T-helper 9 cell (primary cell): ENCODE measurements at places on chromosomes 4 and X.
A peak's percentile ranks its signal among the peaks of the same experiment; 100 is the strongest.

DNA sequence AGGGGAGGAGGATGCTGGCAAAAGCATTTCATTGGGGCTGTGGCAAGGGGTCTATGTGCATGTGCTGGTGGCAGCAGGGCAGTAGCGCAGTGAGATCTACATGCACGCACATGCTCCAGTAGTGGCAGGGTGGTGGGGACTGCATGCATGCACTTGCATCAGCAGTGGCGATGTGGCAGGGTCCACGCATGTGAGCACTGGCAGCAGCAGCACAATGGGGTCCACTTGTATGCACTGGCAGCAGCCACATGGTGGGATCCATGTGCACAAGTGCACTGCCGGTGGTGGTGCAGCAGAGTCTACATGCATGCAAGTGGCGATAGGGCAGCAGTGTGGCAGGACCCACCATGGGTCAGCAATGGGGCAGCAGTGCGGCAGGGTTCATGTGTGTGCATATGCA is 233.1 kb downstream of the THOC2 start:
- no peak for DNase-seq

- peak; percentile 3 for DNase-seq
Measured at GRCh38 chr4:56976283-56976836, 1.0 kb downstream of the NOA1 start.

DNA sequence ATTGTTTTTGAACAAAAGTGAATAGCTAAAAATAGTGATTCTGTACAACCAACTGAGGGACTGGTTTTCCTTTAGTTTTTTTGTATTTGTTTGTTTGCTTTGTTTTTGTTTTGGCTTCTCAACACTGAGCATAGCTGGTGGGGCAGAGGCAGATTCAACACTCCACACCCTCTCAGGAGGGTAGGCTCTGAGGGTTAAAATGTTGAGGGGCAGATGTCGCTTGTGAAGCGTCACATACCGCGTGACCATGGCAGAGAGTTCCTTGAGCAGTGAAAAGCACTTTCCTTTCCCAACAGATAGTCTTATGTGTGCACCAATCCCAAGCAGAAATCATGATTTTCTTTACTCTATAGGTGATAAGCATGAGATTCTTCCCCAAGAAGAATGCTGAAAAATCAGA is 155.0 kb downstream of the PALLD start:
- DNase-seq = no peak

- DNase-seq = no peak
Measured at GRCh38 chr4:3835527-3836405, 69.6 kb downstream of the ADRA2C start.

DNA sequence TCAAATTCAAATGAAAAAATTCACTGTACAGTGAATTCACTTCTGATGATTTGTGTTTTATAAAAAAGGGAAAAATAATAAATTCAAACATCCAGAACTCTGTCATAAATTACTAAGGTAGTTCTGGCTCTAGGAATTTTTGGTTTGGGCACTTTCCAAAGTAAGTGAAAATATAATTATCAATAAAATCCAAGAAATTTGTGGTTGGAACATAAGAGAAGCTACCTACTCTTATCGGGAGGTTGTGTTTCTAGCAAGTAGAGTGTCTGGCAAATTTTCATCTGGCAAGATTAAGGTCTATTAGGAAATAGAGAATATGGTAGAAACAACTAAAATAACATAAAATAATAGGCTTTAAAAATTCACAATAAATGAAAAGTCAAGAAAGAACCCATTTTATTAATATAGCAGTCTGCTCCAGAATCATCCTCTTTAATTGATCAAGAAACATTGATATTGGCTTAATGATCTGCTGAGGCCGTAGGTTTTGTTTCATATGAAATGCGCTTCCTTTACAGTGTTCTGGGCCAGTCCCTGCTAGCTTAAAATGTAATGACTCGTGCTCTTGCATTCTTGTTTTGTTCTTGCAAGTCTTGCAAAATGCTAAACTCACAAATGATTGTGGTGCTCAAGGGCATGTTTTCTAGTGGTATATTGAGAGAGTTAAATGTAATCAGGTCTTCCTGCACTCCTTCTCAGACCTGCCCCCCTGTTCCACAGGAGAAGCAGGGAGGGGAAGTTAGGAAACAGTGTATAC is 331.4 kb downstream of the RAPGEF2 start:
- no peak for DNase-seq

DNA sequence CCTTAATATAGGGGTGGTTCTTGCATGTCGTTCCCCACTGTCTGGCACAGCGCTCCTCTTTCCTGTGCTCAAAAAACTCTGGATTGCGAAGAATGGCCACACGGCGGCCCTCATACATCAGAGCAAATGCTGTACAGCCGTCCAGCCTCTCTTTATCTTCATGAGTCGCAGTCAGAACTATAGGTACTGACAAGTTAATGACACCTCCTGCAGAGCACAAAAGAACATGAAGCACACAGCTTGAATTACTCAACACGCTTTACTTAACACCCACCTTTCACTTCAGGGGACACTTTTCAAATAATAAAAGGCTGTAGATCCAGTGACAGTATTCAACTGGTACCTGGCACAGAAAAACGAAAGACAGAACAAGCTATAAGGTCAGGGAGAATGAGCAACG is 65.3 kb downstream of the PAPSS1 start:
- no peak for DNase-seq

- no peak for DNase-seq
Measured at GRCh38 chr4:168151327-168151726, 59.0 kb downstream of the ANXA10 start.

GRCh38 chrX:55874807-55875206 is 157.3 kb downstream of the RRAGB start:
- no peak for DNase-seq

DNA sequence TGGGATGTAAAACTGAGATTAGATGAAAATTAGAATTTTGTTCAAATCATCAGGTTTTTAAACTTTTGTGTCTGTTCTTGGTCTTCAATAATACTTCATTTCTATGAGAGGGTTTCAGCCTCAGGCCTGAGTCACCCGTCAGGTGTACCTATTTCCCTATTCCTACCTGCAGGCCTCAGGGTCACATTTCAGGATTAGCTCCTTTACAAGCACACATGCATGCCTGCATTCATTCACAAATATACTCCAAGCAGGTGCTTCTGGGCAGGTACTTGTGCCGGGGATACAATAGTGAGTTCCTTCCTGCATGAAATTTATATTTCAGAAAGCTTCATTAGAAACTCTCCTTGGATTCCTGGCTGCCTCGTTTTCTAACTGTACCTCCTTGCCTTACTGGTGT is 114.9 kb downstream of the SHISA3 start:
- no peak for DNase-seq

- DNase-seq = no peak
Measured at GRCh38 chr4:162115333-162115732, 48.5 kb downstream of the FSTL5 start.

DNA sequence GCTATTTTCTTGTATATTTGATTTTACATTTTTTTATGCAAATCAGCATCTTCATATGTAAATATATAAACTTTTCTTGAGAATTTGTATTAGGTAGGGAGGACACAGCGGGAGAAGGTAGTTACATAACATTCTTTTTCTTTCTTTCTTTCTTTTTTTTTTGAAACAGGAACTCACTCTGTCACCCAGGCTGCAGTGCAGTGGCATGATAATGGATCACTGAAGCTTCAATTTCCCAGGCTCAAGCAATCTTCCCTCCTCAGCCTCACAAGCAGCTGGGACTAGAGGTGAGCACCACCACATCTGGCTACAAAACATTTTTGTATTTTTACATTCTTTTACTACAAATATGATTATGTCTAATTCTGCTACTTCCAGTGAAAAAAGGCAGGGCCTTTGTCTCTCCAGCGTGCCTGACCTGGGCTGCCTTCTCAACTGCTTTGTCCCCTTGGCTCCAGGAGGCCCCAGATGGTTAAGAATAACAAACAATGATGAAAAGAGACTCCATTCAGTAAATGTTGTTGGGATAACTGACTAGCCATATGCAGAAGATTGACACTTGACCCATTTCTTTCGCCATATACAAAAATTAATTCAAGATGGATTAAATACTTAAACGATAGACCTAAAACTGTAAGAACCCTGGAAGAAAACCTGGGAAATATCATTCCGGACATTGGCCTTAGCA is 46.5 kb upstream of the FAT4 start:
- DNase-seq = no peak

DNA sequence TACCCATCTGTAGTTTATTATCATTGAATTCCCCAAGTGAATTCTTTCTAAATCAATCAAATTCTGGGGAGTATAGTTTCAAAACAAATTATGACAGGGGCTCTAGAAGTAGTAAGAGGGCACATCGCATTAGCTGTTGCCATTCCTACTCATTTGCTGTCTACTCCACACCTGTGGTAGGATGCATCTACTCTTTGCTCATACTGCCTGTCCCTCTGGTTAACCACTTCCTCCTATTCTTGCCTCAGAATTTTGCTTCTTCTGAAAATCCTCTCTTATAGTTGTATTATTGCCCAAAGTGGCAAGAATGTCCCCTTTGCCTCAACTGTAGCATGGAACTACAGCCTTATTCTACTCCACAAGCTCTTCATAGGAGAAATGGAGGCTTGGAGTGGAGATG is 12.7 kb upstream of the DGKK start:
- DNase-seq = no peak

DNA sequence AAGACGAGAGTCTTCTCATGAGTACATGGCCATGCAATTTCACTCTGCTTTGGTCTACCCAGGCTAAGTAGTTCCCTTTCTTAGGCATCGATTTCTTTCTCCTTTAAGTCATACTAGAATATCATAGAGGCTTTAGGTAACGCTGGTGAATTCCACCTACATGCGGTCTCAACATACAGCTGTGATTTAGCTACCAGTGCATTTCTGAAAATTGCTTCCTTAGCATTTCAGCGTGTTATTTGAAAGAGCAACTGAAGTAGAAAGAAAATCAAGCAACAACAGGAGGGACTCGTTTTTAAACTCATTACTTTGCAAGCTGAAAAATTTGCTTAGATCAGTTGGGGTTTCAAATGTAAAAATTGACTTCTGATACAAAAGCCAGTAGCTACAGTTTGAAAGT is 48.1 kb upstream of the RASGEF1B start:
- DNase-seq = no peak

DNA sequence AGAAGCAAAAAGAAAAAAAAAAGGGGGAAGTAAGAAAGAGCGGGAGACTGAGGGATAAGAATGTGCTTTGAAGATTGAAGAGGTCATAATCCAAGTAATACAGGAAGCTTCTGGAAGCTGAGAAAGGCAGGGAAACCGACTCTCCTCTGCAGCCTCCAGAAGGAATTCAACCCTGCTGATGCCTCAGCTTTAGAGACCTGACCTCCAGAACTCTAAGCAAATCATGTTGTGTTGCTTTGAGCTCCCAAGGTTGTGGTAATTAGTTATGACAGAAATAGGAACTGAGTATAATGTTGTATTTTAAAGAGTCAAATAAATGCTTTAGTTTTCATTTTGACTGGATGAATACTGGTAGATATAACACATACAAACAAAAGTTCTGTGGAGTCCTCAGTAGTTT is 48.0 kb upstream of the FAT1 start:
- DNase-seq = no peak

DNA sequence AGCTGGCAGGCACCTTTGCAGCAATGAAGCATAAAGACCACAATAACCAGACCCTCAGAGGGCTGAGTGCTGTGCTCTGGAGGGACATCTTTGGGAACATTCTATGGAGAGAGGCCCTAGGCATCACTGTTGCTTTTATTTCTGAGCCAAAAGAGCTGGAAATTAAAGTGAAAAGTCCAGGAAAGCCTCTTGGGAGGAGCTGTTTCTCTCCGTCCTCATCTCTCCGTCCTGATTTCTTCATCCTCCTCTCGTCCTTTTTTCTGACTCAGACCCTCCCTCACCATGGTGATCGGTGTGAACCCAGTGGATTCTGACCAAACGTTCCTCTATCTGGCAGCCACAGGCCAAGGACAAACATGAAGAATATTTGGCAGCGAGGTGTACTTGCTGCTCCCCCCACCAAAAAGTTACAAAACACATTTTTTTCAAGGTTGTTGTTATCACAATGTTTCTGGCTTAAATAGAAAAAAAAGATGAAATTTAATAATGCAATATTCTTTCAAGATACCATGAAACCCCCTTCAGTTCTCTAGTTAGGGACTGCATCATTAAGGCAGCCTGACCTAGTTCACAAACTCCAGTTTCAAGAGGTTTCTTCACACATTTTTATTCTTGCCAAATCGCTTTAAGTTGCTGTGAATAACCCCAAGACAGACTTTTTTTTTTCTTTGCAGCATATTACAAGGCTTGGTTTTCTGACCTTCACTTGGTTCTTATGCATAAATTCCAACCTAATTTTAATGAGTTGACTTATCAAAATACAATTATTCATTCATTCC is 80.2 kb downstream of the SCD5 start:
- no peak for DNase-seq

DNA sequence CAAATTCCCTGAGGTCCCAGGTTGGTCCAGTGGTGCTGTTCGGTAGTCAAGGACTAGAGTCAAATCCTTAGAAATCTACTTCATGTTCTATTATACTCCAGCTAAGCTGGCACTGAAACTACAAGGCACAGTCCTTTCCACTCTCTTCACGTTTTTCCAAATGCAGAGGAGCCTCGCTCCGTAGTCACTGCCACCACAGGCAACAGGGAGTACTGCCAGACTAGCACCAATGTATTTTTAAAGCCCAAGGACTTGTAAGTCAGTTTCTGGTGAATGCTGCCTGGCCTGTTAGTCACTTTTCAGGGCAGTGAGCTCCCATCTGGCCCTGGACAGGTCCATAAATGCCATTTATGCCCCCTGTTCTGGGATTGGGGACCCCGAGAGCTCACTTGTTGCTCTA is 323.5 kb downstream of the FAM47A start:
- DNase-seq = no peak

DNA sequence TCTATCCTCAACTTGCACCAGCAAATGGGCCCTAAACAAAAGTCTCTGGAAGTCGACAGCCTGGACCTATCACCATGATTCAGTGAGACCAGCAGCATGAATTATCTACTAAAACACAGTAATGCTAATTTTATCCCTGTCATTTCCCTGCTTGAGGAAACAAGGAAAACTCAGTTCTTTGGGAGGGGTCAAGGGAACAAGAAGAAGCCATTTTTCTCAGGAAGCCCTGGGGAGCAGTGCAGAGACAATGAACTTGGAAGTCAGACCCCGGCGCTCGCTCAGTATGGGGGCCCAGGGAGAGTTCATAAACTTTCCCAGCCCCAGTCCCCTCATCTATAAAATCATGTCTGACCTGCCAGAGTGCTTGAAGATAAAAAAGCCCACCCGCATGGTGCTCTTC is 50.4 kb downstream of the DCTD start:
- DNase-seq = no peak

DNA sequence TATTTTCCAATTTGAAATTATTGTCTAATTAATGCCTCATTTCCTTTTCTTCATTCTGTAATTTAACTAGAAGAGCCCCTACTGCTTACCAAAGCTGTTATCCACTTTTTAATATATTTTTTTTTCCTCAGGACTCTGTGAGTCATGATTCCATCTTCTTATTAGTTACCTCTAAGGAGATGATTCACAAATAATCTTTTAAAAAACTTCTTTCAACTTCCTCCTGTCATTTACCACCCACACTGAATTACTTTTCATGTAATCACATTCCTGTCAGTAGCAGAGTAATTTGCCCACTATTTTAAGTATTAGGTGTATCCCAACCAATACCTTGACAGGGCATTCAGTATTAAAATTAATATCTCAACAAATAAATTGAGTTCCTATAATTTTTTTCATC is 470.9 kb upstream of the ADGRL3 start:
- DNase-seq = no peak
